ENCODE measurements at places on chromosomes 6 and 20. TPM values are rescaled to one million over a fixed set of nuclear protein-coding genes. Genes with fewer than 3 reads are reported as not detected.

Gene THEMIS
- total RNA-seq = not detected

Gene SMPD2
- total RNA-seq = 9.1 TPM

Gene TRIM10
- not detected for total RNA-seq

Gene CALHM5
- total RNA-seq = 3.8 TPM

Gene FAM209B
- not detected for total RNA-seq

Gene ARFGEF3
- 3.5 TPM for total RNA-seq

Gene PHACTR3
- not detected for total RNA-seq

Gene OR2B6
- total RNA-seq = not detected

Gene ESR1
- 0.02 TPM for total RNA-seq

Gene RSPO3
- total RNA-seq = not detected

Gene ADGRG6
- 25.0 TPM for total RNA-seq

Gene NRSN1
- total RNA-seq = not detected

Gene TAGAP
- not detected for total RNA-seq

Gene OR2W1
- total RNA-seq = not detected

Gene RIMS1
- total RNA-seq = not detected

Gene SAMD3
- 0.07 TPM for total RNA-seq

Gene STXBP5
- total RNA-seq = 37.6 TPM

Gene PTPRT
- total RNA-seq = not detected

Gene GGTLC1
- total RNA-seq = not detected

Gene SRC
- 17.8 TPM for total RNA-seq

Gene MUC21
- total RNA-seq = not detected

Gene RAB32
- total RNA-seq = 189 TPM

Gene GPX5
- not detected for total RNA-seq

Gene EBF4
- 7.2 TPM for total RNA-seq

Gene ATP6V1G2
- 2.3 TPM for total RNA-seq

Gene PLG
- not detected for total RNA-seq

Gene POU5F1
- total RNA-seq = not detected

Gene E2F1
- total RNA-seq = 68.1 TPM

Gene C20orf202
- not detected for total RNA-seq

Gene OLIG3
- total RNA-seq = not detected

Gene HTR1E
- total RNA-seq = not detected

Gene UBE2C
- 210 TPM for total RNA-seq

Gene KCNQ5
- 6.7 TPM for total RNA-seq

Gene PREX1
- 12.2 TPM for total RNA-seq

Gene ELOVL4
- 2.4 TPM for total RNA-seq

Gene ZNF311
- total RNA-seq = 1.2 TPM

Gene PRR18
- total RNA-seq = 0.14 TPM

Gene JPH2
- 3.1 TPM for total RNA-seq

Gene DCDC2
- total RNA-seq = 0.62 TPM

Gene SLC17A2
- not detected for total RNA-seq

Gene PRICKLE4
- not detected for total RNA-seq

Gene SPATS1
- total RNA-seq = not detected

Gene TOMM6
- 224 TPM for total RNA-seq

Gene HAO1
- total RNA-seq = not detected

Gene C6orf89
- 36.8 TPM for total RNA-seq

Gene LZTS3
- 2.7 TPM for total RNA-seq

Gene SCUBE3
- 0.88 TPM for total RNA-seq

Gene OR2H1
- not detected for total RNA-seq

Gene TFEB
- total RNA-seq = 9.6 TPM

Gene OVOL2
- total RNA-seq = not detected

Gene HLA-DOB
- not detected for total RNA-seq

Gene TFAP2C
- 1.9 TPM for total RNA-seq

Gene SLPI
- 0.33 TPM for total RNA-seq

Gene PLAGL1
- 1.5 TPM for total RNA-seq

Gene EDN1
- 24.0 TPM for total RNA-seq

Gene KCNK16
- total RNA-seq = not detected

Gene DDX27
- total RNA-seq = 50.7 TPM

Gene SIRPB2
- total RNA-seq = not detected

Gene HSPA12B
- not detected for total RNA-seq
